ENCODE measurements at places on chromosomes 12 and 14.

DNA sequence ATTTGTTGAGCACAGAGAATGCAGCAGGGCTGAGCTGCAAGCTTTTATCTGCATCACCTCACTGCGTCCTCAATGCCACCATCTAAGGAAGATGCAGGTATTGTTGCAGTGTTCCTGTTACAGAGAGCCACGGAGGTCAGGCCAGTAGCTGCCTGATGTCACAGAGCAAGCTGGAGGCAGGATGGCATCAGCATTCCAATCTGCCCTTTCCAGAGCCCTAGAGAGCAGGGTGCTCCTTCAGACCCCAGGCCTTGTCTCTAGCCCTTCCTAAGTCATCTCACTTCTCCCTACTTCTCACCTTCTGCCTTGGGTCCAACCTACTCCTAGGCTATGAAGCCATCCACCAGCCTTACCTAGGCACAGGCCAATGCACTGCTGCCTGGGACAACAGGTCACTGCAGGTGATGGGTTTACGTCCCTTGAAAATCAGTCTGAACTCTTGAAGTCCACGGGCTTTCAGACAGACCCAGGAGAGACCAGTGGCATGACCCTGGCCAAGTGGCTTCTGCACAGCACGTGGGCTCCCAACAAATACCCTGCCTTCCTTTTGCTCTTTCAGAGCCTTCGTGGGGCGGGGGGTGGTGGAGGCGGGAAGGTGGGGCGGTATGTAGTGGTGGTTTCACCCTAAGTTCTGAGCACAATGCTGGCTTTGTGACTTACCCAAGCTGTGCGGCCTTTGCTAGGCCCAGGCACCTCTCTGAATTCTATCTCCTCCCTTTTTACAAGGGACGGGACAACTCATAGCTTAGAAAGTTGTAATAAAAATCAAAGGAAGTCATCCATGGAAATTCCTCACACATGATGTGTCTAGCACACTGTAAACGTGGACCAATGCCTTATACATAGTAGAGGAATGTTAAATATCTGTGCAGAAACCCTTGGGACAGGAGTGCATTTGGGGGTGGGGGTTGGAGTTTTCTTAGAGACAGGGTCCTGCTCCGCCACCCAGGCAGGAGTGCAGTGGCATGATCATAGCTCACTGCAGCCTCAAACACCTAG, 136.0 kb downstream of the KSR2 start:
- DNase-seq = no peak

DNA sequence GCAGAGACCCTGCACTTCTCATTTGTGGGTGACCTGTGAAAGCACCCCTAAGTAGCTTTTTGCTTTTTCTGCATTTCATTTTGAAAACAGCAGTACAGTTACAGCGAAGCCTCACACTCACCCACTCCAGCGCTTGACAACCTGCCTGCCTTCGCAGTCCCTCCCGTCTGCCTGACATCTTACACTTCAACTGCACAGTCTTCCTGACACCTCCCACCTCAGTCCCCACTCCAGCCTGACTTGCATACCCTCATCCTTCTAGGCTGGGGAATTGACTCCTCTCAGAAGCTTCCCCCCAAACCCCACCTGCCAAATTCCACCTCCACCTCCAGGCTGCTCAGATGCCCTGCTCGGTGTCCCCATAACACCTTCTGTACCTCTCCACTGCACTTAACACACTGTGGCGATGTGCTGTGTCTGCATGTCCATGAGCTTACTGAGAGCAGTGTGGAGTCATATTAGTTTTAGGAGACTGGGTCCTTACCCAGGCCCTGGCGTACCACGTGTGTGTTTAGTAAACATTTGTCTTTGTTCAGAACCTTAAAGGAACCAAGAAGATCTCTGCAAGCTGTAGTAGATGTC, 159.4 kb downstream of the PRKCH start:
- no peak for DNase-seq

DNA sequence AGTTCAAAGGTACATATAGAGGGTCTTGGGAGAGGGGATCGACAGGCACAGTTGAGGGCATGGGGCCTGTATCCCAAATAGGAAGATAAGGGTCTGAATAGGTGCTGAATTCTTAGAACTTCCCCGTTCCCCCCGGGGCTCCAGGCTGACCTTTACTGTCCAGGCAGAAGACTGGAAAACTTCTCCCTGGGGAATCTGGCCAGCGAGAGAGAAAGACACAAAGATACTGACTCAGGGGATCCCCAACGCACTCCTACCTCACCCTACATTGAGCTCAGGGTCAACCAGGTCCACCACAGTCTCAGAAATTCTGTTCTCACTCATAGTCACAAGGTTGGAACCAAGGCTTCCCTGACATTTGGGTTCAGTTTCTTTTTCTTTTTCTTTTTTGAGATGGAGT, 46.2 kb downstream of the ACACB start:
- DNase-seq = no peak

DNA sequence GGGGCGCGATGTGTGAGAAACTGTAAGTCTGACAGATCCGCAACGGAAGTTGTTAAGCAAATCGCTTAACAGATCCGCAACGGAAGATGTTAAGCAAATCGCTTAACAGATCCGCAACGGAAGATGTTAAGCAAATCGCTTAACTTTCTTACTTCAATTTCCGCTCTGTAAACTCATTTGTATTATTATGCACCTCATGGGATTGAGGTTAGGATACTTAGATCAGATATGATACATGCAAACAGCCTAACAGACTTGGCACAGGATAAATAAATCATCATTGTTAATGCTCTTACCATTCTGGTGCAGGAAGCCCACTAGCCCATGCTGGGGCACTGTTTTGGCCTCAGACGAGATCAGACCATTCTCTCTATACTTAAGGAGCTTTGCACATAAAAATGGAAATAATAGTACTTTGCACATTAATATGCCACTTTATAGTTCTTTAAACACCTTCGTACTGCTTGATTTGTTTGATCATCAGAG, 399 bp downstream of the NCAPD2 start:
- no peak for DNase-seq

- DNase-seq = no peak
Observed at GRCh38 chr14:57493467-57494181, at the start of gene CCDC198. Gene CCDC198 (minus strand): TSS chr14:57493857. CDS start chr14:57493715, 142 bp downstream.

GRCh38 chr12:75194250-75194649, 15.4 kb downstream of the KCNC2 start:
- no peak for DNase-seq

DNA sequence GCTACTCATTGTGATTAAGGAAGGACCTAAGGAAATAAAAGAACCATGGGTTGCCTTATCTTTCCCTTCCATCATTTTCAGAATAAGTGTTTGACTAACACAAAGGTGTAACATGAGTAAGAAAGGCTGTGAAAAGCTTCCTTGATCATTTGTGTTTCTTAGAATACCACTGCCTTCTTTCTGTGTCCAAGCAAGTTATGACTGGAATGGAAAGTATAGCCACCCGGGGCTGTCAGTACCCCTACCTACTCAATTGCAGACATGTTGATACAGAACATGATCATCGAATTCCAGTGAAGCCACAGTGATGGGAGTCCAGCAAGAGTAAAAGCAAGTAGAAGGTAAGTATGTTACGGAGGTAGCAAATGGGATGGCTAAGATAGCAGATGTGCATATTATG, 209.8 kb downstream of the PELI2 start:
- no peak for DNase-seq

- DNase-seq = no peak
Observed at GRCh38 chr12:106030210-106031071, 108.3 kb downstream of the NUAK1 start.

DNA sequence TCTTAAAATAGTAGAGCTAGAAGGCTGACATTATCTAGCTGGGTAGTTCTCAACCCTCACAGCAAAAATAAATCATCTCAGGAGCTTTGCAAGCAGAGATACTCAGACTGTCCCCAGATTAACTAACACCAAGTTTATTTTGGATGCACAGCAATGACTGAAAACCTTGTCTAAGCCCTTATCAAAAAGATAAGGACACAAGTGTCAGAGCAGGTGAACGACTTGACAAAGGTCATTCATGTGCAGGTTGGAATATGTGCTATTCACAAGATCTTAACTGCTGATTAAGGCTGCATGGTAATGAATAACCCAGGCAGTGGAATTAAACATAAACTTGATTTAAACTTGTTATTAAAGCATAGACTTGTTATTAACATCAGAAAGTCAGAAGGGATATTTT, 246.6 kb downstream of the BTG1 start:
- no peak for DNase-seq

GRCh38 chr12:100987552-100988521, 193.3 kb downstream of the ANO4 start:
- DNase-seq = peak; percentile 4

DNA sequence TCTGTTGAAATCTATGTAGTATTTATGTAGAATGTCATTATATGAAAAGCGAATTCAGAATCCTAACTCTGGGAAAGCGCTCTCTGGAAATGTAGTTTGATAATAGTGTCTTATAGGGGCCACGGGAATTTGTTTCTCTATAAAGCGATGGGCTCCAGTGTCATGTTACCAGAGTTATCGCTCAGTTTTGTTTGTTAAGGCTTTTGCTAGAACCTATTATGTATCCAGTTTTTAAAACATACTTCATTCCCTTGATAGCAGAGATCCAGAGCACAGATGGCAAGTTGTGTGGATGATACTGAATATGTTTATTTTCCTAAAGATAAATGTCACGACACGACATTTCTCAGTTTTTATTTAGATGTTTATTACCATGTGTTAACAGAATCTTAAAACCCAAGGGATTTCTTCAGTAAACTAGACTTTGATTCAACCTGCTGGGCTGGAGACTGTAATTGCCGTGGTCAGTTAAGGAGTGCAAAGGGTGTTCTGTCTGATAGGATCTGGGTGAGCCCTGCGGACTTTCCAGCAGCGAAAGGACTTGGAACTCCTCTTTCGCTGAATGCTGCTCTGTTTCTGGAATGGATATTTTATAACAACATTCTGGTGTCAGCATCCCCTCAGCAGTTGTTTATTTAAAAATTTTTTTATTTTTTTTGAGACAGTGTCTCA, 1.7 kb upstream of the DNAH10 start:
- DNase-seq = no peak

- DNase-seq = no peak
Observed at GRCh38 chr12:127295630-127296029, 971.3 kb upstream of the TMEM132C start.

GRCh38 chr12:14260011-14260993, 105.2 kb upstream of the ATF7IP start:
- DNase-seq = no peak

DNA sequence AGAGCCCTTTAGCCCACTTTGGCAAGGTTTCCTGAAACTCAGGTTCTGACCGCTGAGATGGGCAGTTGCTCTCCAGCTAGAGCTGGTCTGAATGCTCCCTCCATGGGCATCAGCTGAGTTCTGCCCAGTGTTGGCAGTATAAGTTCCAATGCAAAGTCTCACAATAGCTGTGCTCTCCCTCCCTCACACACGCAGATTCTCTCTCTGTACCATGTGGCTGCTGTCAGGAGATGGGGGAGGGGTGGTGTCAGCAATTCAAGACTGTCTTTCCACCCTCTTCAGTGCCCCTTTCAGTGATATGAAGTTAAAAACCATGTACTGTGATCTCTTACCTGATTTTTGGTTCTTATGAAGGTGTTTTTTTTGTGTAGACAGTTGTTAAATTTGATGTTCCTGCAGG, 164.3 kb upstream of the PLEKHA5 start:
- no peak for DNase-seq

DNA sequence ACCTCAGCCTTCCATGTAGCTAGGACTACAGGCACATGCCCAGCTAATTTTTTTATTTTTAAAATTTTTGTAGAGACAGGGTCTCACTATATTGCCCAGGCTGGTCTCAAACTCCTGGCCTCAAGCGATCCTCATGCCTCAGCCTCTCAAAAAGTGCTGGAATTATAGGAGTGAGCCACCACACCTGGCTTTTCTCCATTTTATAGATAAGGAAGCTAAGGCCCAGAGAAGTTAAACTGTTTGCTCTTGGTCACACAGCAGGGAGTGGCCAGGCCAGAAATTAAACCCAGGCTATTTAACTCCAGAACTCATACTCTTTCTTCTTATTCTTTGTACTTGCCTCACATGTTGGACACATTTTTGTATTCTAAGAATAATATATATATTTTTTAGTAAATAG, 16.5 kb downstream of the UBE3B start:
- no peak for DNase-seq

DNA sequence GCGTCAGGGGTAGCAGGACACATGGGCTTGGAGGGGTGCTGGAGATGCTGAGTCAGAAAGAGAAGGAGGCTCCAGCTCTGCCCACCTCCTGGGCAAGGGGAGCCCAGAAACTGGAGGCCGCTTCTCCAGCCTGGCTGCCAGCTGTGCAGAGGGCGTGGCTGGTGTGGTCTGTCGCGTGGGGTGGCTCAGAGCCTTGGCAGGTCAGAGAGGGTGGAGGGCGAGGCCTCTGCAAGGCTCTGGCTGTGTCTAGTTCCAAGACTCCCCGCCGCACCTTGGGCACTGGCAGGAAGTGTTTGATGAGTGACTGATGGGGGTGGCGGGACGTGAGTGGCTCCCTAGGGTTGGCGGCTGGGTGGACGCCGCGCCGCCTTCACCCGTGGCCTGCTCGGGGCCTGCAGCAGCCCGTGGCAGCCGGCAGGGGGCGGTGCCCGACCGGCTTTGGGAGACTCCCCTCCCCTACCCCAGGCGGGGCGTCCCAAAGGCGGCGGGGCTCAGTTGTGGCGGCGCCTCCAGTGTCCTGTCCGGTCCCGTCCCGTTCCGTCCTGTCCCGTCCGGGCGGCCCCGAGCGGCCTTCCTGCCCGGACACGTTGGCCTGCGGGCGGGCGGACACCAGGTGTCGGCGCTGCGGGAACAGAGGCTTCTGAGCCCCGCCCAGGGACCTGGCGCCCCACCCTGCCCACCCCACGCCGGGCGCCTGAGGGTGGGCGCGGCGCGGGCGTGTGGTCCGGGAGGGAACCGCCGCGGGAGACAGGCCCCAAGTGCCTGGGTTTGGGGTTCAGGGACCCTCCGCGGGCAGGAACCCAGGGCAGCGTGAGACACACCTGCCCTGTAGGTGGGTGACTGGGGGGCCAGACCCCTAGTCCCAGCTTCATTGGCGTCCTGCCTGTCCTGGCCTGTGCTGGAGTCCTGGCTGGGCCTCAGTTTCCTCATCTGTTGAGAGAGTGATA, 39.7 kb downstream of the KRT80 start:
- peak; percentile 72 for DNase-seq

- no peak for DNase-seq
Observed at GRCh38 chr12:125402874-125403789, 337.9 kb downstream of the AACS start.

- DNase-seq = peak; percentile 5
Observed at GRCh38 chr12:98955284-98955683, 310.2 kb downstream of the APAF1 start.

DNA sequence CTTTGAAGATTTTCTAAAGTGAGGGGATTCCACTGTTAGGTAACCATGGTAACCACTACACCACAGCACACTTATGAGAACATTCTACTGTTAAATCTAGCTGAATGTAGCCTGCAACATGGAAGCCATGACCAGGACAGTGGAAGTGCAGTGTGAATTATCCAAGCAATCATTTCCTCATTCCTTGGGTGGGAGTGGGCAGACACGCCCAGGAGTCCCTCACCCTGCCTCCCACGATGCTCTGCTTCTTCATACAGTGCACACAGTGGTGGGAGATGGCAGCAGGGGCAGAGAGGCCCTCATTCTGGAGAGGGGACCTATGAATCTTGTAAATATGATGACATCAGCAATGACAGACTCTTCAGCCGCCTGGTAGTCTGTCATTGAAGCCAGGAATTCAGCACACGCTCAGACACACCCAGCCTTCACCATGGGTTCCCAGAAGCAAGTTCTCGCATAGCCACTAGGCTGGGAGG, 70.1 kb upstream of the HOXC13 start:
- no peak for DNase-seq

- no peak for DNase-seq
Observed at GRCh38 chr12:132330549-132330881, 1.1 kb upstream of the GALNT9 start.

- DNase-seq = no peak
Observed at GRCh38 chr14:101491841-101492240, 69.5 kb upstream of the DIO3 start.

Data from activated naive CD4-positive, alpha-beta T cell treated with anti-CD3 and anti-CD28 coated beads for 36 hours (primary cell).